ENCODE measurements at places on chromosomes 1 and 21. TPM values are rescaled to one million over a fixed set of nuclear protein-coding genes. Genes with fewer than 3 reads are reported as not detected.

GRCh38 chr21:39908265-39908923, 41.2 kb downstream of the PCP4 start:
- no peaks in the 10 kb centered on the region for H3K4me1 ChIP-seq
- H3K4me3 ChIP-seq = no peak overlapping the region
- no peaks in the 10 kb centered on the region for H3K36me3 ChIP-seq
- no peaks in the 10 kb centered on the region for H3K27me3 ChIP-seq
- no peak for DNase-seq
- no peak overlapping the region for H3K27ac ChIP-seq

GRCh38 chr1:55480029-55480795, 265.0 kb upstream of the USP24 start:
- H3K4me3 ChIP-seq = no peak overlapping the region
- H3K4me1 ChIP-seq = no peaks in the 10 kb centered on the region
- no peak overlapping the region for H3K27ac ChIP-seq
- no peak for DNase-seq

DNA sequence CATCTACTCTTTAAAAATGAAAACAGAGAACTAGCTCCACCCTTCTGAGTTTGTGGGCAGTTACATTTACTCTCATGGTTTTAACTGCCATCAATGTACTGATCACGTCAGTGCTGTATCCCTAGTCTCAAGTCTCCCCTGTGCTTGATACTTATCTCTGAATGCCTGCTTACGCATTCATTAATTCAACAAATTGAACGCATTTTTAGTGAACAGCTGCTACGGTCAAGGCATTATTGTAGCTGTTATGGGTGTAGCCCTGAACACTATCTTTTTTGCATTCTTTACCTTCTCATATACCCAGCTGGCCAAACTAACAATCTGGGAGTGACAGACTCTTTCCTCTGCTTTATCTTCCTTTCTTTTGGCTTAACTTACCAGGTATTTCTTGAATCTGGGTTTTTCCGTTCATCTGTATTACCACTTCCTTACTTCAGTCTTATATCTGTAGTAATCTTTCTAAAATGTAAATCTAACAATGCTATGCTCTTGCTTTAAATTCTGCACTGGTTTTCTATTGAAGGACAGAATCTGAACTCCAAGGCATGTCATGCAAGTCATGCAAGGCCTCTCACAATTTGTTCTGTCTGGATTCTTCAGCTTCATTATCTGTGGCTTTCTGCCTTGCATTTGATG, 33.3 kb downstream of the SMG7 start:
- no peak for DNase-seq
- H3K27ac ChIP-seq = no peak overlapping the region
- peaks cover 21% of the 10 kb centered on the region for H3K4me1 ChIP-seq
- H3K36me3 ChIP-seq = peaks cover 10% of the 10 kb centered on the region

DNA sequence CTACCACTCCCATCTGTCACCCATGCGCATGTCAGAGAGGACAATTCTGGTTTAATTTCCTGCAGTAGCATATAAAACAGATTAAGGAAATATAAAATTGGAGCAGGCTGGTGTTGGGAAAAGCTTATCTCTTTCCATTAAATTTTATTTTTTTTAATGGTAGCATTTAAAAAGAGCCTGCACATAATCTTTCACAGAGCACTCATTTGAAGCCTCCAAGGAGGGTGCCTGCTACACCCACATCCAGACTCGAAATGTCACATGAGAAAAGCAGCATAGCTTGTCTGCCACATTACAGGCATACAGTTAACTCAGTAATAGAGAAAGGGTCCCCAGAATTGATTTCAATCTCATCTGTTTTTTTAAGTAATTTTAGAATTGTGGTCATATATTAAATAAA, 599.0 kb downstream of the KIF26B start:
- DNase-seq = no peak
- H3K4me1 ChIP-seq = no peaks in the 10 kb centered on the region
- no peak overlapping the region for H3K27ac ChIP-seq

- no peak overlapping the region for H3K27ac ChIP-seq
- no peak overlapping the region for H3K4me3 ChIP-seq
- H3K27me3 ChIP-seq = no peaks in the 10 kb centered on the region
These were observed 9.6 kb upstream of the RNF223 start for GRCh38 chr1:1083416-1084371.

GRCh38 chr1:94142022-94142421, 21.1 kb upstream of the ABCA4 start:
- H3K27ac ChIP-seq = no peak overlapping the region
- DNase-seq = no peak
- H3K4me3 ChIP-seq = no peak overlapping the region
- no peaks in the 10 kb centered on the region for H3K4me1 ChIP-seq
- H3K36me3 ChIP-seq = no peaks in the 10 kb centered on the region

DNA sequence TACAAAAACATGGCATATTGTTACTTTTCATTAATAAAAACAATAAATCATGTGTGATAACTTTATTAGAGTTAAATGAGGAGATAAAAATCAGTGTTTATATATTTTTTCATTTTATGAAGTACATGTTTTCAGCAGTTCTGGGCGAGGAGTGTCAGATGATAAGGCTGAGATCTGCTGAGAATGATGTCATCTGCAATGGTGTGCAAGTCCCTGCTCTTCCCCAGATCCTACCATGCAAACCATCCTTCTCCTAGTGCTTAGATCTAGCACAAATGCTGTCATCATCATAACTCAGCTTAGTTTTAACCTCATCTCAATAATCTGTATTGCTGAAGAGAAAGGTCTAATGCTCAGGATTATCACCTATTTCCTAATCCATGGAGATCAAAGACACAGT, 214.4 kb upstream of the DAB1 start:
- no peaks in the 10 kb centered on the region for H3K4me1 ChIP-seq
- no peak overlapping the region for H3K27ac ChIP-seq
- H3K27me3 ChIP-seq = peaks cover 3% of the 10 kb centered on the region
- H3K36me3 ChIP-seq = no peaks in the 10 kb centered on the region

GRCh38 chr1:55724551-55725325, 509.6 kb upstream of the USP24 start:
- no peak overlapping the region for H3K27ac ChIP-seq
- H3K27me3 ChIP-seq = no peaks in the 10 kb centered on the region
- no peak overlapping the region for H3K4me3 ChIP-seq

DNA sequence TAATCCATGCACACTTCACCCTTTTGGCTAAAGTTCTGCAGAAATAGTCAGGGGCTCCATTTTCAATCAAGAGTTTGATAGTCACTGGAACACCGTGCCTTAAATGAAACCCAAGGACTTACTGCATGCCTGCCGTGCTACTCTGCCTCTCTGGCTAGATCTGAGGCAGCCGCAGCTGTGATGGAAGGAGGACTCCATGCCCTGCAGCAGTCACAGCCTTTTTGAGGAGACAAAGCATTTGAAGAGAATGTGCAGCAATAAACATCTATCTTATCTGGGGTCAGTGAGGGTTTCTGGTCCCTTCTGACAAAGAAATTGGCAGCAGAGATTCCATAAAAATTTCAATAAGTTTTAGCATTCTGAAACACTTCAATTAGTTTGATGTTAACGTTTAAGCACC, 78.0 kb downstream of the BCAR3 start:
- no peak for DNase-seq
- H3K36me3 ChIP-seq = no peaks in the 10 kb centered on the region
- peaks cover 5% of the 10 kb centered on the region for H3K4me1 ChIP-seq
- H3K27me3 ChIP-seq = peaks cover 19% of the 10 kb centered on the region

GRCh38 chr21:46304955-46305354, 18.7 kb downstream of the C21orf58 start:
- DNase-seq = no peak
- peaks cover 54% of the 10 kb centered on the region for H3K36me3 ChIP-seq
- H3K27ac ChIP-seq = no peak overlapping the region
- H3K27me3 ChIP-seq = no peaks in the 10 kb centered on the region
- no peaks in the 10 kb centered on the region for H3K4me1 ChIP-seq

GRCh38 chr1:172470149-172470548, 26.3 kb upstream of the PIGC start:
- H3K4me1 ChIP-seq = peaks cover 3% of the 10 kb centered on the region
- no peak for DNase-seq
- H3K27me3 ChIP-seq = peaks cover 23% of the 10 kb centered on the region

DNA sequence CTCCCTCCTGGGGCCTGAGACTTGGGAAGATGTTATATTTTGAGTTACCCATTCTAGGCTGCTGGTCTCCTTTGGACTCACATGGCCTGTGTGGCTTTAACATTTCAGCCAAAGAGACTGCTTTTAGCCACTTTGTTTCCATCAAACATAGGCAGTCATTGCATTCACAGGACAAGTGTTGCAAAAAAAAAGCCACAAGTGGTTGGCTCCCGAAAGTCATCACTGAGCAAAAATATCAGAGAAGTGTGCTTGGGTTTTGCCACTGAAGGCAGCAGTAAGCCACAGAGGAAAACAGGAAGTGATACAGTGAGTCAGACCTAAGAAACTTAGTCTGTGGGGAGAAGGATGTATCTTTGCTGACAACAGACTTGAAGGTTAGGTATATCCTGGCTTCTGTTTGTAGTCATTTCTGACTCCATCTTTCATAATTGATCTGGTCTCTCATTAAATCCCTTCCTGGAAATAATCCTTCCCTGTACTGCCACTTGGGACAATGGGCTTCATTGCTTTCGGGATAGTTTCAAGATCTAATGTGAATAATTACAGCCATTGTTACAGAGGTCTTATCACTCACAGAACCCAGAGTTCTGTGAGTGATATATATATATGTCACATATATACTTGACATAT, 80.9 kb downstream of the COLGALT2 start:
- H3K4me3 ChIP-seq = peak overlapping the region; percentile 15
- peaks cover 2% of the 10 kb centered on the region for H3K27me3 ChIP-seq
- peak; percentile 76 for DNase-seq
- peak overlapping the region; percentile 87 for H3K27ac ChIP-seq
- peaks cover 7% of the 10 kb centered on the region for H3K4me1 ChIP-seq

DNA sequence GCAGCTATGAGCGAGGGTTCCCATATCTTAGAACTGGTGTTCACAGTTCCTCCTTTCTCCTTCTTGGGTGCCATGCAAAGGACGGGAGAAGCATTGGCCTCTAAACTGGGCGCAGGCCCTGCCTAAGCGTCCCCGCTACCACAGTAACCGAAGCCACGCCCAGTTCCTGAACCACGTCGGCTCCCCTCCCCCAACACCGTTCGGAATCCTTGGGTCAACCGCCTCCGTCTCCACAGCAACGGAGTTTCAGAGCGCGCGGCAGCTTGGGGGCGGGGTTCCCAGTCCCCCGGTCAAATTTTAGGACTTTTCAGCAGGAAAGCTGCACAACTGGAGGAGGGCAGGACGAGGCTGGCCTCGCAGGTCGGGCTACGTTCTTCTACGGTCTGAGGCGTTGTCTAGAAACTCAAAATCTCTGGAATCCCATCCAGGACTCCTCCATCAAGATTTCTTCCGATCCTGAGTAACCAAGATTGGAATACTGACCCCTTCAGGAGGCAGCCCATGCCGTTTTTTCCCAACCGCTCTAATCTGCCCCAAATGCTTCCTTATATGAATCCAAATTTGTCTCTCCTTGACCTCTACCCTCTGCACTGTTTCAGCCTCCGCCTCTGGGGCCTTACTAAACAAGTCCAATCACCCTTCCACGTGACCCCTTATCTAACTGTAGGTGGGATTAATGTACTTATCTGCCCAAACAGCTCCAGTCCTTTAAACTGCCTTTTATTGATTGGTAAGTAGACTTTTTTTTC, at the start of gene SPAG17:
Gene SPAG17, minus strand, starts transcription at position 145 of the 749 bp plus-strand sequence. Its CDS starts 71 bp downstream, at position 74.
- no peak within 1 kb of the TSS for H3K27ac ChIP-seq
- no peaks in the 10 kb centered on the region for H3K36me3 ChIP-seq
- H3K4me1 ChIP-seq = peaks cover 3% of the 10 kb centered on the region
- H3K27me3 ChIP-seq = no peaks in the 10 kb centered on the region
- peak; percentile 28 for DNase-seq

GRCh38 chr1:80624682-80625081, 1176.1 kb upstream of the ADGRL2 start:
- no peaks in the 10 kb centered on the region for H3K36me3 ChIP-seq
- no peak overlapping the region for H3K27ac ChIP-seq
- no peak overlapping the region for H3K4me3 ChIP-seq
- H3K4me1 ChIP-seq = no peaks in the 10 kb centered on the region
- no peaks in the 10 kb centered on the region for H3K27me3 ChIP-seq
- DNase-seq = no peak

DNA sequence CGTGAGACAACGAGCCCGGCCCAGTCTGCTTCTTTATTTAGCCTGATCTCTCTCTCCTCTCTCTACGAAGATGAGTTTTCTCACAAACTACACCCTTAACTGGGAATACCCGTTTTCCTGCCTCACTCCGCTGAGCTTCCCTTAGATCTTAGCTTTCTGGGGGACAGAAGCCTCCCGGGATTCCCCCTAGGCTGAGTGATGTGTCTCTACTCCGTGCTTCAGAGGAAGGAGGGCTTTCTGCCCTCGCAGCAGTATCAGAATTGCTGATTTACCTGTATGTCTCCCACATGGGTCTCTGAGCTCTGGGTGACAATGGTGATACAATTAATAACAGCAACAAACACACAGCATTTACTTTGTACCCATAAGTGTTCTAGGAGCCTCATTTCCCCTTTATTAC, 1.0 kb downstream of the ZBTB17 start:
- H3K27ac ChIP-seq = peak overlapping the region; percentile 79
- no peaks in the 10 kb centered on the region for H3K27me3 ChIP-seq
- no peak for DNase-seq
- H3K36me3 ChIP-seq = peaks cover 30% of the 10 kb centered on the region
- peak overlapping the region; percentile 88 for H3K4me3 ChIP-seq
- peaks cover 32% of the 10 kb centered on the region for H3K4me1 ChIP-seq

ITLN2 gene
- total RNA-seq = not detected

LEPR gene
- 1.3 TPM for total RNA-seq

DPH2 gene
- 32.9 TPM for total RNA-seq

RPE65 gene
- not detected for total RNA-seq

TRIM17 gene
- 2.8 TPM for total RNA-seq

GSTM4 gene
- total RNA-seq = 17.0 TPM

ADGRL4 gene
- total RNA-seq = not detected

Data from activated CD8-positive, alpha-beta T cell treated with anti-CD3 and anti-CD28 coated beads, Interleukin-2, amount 10 ng/mL, durations not matched to agents 7 days and 5 days (primary cell).